Naive B cell (primary cell): ENCODE measurements at places on chromosomes 2 and 18. TPM values are rescaled to one million over a fixed set of nuclear protein-coding genes. Genes with fewer than 3 reads are reported as not detected.

Gene TBR1
- not detected for polyA plus RNA-seq

DNA sequence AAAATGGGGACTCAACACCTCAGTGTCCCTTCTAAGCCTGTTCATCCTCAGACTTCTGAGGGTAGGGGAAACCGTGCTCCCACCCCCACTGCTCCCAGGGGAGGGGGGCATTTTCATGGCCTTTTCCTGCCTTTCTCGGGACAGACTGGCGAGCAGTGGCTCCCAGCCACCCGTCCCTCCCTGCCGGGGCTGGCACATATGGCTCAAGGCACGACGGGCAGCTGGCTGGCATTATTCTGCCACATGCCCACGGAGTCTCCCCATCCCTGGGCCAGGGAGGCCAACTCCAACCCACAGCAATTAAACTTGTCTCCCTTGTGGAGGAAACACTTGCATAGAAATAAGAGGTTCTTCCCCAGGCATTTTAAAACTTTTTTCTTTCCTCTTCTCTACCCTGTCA lies 148.5 kb upstream of the CBLN2 start:
- H3K4me3 ChIP-seq, result no peak overlapping the region
- H3K27me3 ChIP-seq, result no peaks in the 10 kb centered on the region
- H3K36me3 ChIP-seq, result no peaks in the 10 kb centered on the region
- H3K27ac ChIP-seq, result no peak overlapping the region
- H3K4me1 ChIP-seq, result no peaks in the 10 kb centered on the region

DNA sequence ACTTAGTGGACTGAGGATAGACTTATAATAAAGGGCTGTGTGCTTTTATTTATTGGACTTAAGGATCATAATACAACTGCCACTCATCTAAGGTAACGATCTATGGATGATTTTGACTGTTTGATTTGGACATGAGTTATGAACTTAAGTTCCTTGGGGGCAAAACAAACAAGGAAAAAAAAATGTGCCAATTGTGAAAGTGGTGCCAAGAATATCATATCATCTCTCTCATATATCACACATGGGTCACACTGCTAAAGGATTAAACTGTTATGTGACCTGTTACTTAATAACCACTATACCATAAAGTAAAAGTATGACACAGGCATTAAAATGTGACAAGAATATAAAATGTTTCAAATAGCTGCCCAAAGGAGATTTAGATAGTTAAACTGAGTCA lies 886.3 kb downstream of the ERBB4 start:
- H3K36me3 ChIP-seq, result no peaks in the 10 kb centered on the region
- no peaks in the 10 kb centered on the region for H3K27me3 ChIP-seq
- no peak overlapping the region for H3K4me3 ChIP-seq
- DNase-seq, result no peak
- H3K27ac ChIP-seq, result no peak overlapping the region

DNA sequence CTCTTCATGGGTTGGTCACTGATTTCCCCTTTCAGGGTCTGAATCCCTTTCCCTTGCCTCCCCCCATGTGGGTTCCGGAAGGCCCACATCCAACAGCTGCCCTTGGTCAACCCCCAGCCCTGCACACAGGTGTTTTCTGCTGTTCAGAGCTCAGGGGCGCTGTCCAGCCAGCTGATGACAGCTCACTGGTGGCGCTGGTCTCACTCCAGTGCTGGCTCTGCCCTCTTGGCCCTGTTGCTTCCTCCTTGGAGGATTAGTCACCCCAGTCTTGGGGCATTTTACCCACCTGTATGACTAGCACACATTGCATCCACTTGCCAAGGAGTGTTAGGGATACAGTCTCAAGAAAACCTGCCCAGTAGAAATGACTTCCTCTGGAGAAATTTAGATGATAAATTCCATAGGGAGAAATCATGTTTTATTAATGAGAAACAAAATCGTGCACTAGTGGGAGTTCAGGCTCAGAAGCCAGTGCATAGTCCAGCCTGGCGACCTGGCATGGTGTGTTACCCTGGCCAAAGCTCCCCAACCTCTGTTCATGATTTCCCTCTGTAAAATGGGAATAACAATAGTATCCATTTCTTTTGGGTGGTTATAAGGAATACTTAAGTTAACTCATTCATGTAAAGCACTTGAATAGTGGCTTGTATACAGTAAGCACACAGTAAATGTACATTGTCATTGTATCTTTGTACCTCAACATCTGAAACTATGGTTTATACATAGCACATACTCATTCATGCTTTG lies 21.6 kb downstream of the CRIM1 start:
- H3K36me3 ChIP-seq, result no peaks in the 10 kb centered on the region
- H3K4me3 ChIP-seq, result no peak overlapping the region
- peaks cover 24% of the 10 kb centered on the region for H3K4me1 ChIP-seq
- H3K27ac ChIP-seq, result peak overlapping the region; percentile 14
- H3K27me3 ChIP-seq, result no peaks in the 10 kb centered on the region
